Activated naive CD4-positive, alpha-beta T cell treated with anti-CD3 and anti-CD28 coated beads, Interleukin-2, amount 50 U/mL, for 72 hours (primary cell): ENCODE measurements at places on chromosomes 5 and 9.

GRCh38 chr9:76510041-76510440 is 51.1 kb downstream of the GCNT1 start:
- no peak for DNase-seq

DNA sequence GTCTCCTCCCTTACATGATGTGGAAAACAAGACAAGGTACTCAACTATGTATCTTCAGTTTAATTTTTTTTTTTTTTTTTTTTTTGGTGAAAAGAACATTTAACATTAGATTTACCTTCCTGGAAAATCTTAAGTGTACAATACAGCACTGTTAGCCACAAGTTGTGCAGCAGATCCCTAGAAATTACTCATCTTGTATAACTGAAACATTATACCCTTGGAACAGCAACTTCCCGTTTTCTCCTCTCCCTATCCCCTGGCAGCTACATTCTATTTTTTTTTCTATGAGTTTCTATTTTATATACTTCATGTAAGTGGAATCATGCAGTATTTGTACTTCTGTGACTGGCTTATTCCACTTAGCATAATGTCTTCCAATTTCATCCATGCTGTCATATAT is 421.9 kb upstream of the FTMT start:
- no peak for DNase-seq

DNA sequence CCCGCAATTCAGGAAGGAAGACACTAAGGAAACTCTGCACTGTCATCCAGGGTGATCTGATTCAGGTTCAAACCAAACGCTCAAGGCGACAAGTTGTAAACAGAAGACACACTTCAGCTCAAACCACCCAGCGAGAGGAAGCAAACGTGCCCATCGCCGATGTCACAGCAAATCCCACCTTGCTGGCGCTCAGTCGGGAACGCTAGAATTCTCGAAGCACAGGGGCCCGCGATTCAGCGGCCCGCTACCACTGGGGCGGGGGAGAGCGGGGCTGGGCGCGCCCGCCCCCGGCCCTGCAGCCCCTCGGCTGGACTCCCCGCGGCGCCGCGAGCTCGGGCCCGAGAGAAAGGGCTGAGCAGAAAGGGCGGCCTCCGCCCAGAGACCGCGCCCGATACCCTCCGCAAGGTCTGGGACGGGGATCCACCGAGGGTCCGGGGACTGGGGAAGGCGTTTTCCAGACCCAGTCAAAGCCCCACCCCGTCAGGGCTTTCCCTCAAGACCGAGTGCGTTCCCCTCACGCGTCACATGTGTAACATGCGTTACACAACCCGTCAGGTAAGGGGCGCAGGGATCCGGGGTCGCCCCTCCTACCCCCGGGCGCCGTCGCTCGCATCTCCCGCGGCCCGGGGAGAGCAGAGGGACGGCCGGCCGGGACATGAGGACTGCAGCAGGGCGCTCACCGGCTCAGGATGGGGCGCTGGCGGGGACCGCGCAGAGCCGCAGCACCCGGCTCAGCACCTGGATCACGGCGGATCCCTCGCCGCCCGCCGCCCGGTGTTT is 469 bp downstream of the AGTPBP1 start:
- DNase-seq, result peak; percentile 40

GRCh38 chr9:36336131-36336907 is 63.8 kb downstream of the RNF38 start:
- no peak for DNase-seq

DNA sequence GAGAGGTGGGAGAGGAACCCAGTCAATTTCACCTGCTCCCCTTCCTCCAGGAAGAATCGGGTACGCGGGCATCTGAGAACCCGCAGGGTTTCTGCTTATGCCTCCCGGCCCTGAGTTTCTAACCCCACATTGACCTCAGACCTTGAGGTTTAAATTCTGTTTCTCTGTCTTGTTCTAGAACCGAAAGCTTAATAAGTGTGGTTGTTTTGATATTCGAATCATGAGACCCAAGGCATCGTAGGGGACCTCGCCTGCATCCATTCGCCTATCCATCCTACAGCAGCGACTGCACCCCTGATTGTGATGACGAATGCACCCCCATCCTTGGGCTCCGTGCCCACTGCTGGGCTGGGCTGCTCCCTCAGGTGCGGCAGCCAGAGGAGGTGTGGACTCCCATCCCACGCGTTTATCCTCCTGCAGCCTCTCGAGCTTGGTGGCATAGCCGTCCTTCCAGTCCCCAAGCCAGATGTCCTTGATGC is 80.8 kb upstream of the IER5L start:
- no peak for DNase-seq

DNA sequence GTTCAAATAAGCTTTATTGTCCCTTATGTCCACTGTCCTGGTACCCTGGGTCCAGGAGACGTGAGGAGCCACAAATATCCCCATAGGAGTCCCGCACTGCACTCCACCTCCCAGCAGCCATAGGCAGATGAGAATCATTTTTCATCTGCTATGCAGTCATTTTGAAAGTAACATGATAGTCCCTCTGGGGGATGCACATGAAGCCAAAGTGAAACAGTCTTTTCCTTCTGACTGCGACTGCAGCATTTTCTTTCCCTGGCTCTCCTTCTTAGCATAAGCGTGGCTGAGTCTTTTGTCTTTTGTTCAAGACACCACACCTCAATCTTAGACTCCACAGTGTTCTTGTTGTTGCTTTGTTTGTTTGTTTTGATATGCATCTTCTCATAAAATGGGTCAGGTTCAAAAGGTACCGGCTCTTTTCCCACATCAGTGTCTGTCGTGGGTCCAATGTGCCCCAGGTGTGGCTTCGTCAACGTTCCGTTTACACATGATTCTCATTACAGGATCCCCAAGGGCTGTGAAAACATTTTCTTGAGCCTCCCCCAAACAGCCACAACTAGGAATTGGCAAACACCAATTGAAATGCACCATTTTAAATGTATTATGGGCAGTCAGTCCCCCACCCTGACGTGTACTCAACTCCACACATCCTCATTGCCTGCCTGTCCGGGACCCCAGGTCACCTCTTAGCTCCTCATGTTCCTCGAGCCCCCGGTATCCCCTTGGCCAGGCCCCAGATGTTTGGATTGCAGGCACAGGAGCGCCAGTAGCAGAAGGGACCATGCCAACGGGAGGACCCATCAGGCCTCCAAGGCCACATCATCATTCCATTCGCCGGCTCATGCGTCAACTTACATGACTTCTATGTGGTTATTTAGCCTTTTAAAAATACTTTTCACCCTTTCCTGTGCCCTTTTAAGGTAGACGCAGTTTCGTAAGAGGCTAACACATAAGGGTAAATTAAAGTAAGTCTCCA is 237.8 kb upstream of the DAPK1 start:
- DNase-seq, result no peak

DNA sequence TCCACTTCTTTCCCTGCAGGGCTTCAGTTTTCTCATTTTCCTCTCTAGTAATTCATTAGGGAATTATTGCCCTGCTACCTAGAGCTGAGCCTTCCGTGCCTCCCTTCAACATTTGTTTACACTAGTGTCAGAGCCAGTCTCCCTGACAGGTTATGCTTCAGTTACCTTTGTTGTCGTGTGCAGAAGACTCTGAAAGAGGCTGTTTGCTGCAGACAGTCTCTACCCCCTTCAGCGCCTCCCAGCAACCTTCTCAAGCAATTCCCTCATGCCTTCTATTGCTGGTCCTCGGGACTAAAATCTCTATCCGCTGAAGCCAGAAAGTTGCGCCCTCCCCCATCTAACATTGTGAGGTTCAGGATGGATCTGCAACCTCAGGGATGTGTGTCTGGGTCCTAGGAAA is 12.8 kb downstream of the RALGPS1 start:
- no peak for DNase-seq
